ENCODE measurements at places on chromosomes 12 and 14. TPM values are rescaled to one million over a fixed set of nuclear protein-coding genes. Genes with fewer than 3 reads are reported as not detected.

The LLPH gene
- 5.5 TPM for total RNA-seq

The SLCO1B3 gene
- total RNA-seq, result not detected

The CLEC1B gene
- total RNA-seq, result not detected

The PIWIL1 gene
- not detected for total RNA-seq

Measured in subcutaneous adipose tissue (tissue), 4 donors.